ENCODE measurements at places on chromosomes 13 and 19. TPM values are rescaled to one million over a fixed set of nuclear protein-coding genes. Genes with fewer than 3 reads are reported as not detected.
A peak's percentile ranks its signal among the peaks of the same experiment; 100 is the strongest.

- H3K36me3 ChIP-seq = peaks cover 24% of the 10 kb centered on the region
- DNase-seq = no peak
Observed at GRCh38 chr13:40626561-40626960, 39.9 kb downstream of the FOXO1 start.

DNA sequence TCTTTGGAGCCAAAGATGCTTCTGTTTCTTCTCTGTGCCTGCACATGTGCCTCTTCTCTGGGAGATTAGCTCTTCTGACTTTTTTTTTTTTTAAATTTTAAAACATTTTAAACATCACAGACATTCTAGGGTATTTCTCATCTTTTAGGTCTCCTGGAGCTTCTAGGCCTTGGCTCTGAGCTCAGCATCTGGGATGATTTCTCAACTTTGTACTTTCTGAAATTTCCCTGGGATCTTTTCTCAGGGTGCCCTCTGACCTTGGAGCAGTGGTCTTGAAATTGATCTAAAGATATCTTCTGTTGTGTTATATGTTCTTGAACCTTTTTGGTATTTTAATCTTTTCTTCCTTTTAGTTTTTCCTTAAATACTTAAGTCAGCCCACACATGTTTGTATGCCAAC lies 6.2 kb downstream of the WASF3 start:
- no peaks in the 10 kb centered on the region for H3K36me3 ChIP-seq
- peaks cover 2% of the 10 kb centered on the region for H3K4me1 ChIP-seq
- H3K27me3 ChIP-seq = peaks cover 39% of the 10 kb centered on the region
- no peak for DNase-seq

The BAX gene
- total RNA-seq = 296 TPM

GRCh38 chr19:5018224-5019015 lies 49.5 kb downstream of the KDM4B start:
- peaks cover 4% of the 10 kb centered on the region for H3K36me3 ChIP-seq
- H3K27me3 ChIP-seq = no peaks in the 10 kb centered on the region
- DNase-seq = no peak
- H3K4me3 ChIP-seq = no peak overlapping the region

- DNase-seq = no peak
- H3K27ac ChIP-seq = peak overlapping the region; percentile 49
- no peak overlapping the region for H3K4me3 ChIP-seq
- H3K27me3 ChIP-seq = peaks cover 28% of the 10 kb centered on the region
- H3K4me1 ChIP-seq = peaks cover 12% of the 10 kb centered on the region
- H3K36me3 ChIP-seq = no peaks in the 10 kb centered on the region
Observed at GRCh38 chr19:54572696-54573311, 786 bp upstream of the LILRA2 start.

GRCh38 chr13:30685987-30686386 lies 49.4 kb upstream of the ALOX5AP start:
- H3K4me3 ChIP-seq = no peak overlapping the region
- no peak overlapping the region for H3K27ac ChIP-seq
- no peak for DNase-seq
- H3K27me3 ChIP-seq = peaks cover 2% of the 10 kb centered on the region

The FPR3 gene
- total RNA-seq = 2.5 TPM
